Caki2 (cell line): ENCODE measurements at places on chromosomes 4 and X. TPM values are rescaled to one million over a fixed set of nuclear protein-coding genes. Genes with fewer than 3 reads are reported as not detected.

- no peak for DNase-seq
Observed at GRCh38 chr4:137274404-137274803, 257.9 kb downstream of the PCDH18 start.

DNA sequence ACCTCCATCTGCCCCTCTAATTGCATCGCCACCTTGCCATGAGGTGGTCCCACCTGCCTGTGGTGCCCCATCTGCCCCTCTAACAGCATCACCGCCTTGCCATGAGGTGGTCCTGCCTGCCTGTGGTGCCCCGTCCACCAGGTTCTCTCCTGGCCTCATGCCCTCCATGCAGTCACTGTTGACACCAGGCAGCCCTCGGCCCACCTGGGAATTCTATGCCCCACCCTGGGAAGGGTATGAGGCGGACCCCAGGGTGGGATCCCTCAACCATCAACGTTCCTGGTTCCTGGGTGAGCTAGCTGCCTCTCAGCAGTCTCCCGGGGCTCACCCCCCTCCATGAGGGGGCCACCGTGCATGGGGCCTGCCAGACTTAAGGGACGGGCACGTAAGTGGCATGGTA lies 38.9 kb downstream of the ACOX3 start:
- no peak for DNase-seq

The SRPK3 gene
- 0.29 TPM in 1 of 2 replicates, not detected in the other for total RNA-seq

The SYP gene
- total RNA-seq = not detected in 2 replicates

The MAGEA4 gene
- not detected in 2 replicates for total RNA-seq
